Hepatocyte (in vitro differentiated cells): ENCODE measurements at places on chromosomes 6 and 20.
A peak's percentile ranks its signal among the peaks of the same experiment; 100 is the strongest.

- no peak for DNase-seq
Measured at GRCh38 chr6:126367849-126368248, 27.9 kb downstream of the CENPW start.

DNA sequence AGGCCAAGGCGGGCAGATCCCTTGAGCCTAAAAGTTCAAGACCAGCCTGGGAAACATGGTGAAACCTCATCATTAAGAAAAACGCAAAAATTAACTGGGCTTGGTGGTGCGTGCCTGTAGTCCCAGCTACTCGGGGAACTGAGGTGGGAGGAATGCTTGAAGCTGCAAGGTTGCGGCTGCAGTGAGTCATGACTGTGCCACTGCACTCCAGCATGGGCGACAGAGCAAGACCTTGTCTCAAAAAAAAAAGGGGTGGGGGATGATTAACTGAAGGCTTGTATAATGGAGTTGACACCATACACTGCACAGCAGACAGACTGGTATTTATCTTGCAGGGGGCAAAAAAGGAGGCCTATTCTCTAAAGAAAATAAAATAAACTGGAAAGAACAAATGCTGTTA, 27.7 kb downstream of the SRPK1 start:
- no peak for DNase-seq

DNA sequence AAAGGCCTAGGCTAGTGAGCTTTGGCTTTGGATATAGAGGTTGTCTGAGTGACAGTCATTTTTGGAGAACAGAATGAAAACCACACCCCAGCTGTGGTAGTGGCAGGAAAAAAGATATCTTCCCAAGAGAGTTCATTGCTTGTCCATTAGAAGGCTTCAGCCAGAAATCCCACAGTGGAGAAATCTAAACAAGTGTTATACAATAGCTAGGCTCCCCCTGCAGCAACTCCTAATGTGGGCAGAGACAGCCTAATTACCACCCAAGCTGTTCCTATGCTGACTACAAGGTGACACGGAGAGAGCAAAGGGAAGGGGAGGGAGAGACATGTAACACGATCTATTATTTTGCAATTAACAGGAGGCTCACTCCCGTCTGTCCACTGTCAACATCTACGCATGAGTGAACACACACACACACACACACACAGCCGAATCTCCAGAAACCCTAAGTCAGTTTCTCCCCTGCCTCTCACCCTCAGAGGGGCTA, 147.5 kb upstream of the TCF21 start:
- DNase-seq: no peak

DNA sequence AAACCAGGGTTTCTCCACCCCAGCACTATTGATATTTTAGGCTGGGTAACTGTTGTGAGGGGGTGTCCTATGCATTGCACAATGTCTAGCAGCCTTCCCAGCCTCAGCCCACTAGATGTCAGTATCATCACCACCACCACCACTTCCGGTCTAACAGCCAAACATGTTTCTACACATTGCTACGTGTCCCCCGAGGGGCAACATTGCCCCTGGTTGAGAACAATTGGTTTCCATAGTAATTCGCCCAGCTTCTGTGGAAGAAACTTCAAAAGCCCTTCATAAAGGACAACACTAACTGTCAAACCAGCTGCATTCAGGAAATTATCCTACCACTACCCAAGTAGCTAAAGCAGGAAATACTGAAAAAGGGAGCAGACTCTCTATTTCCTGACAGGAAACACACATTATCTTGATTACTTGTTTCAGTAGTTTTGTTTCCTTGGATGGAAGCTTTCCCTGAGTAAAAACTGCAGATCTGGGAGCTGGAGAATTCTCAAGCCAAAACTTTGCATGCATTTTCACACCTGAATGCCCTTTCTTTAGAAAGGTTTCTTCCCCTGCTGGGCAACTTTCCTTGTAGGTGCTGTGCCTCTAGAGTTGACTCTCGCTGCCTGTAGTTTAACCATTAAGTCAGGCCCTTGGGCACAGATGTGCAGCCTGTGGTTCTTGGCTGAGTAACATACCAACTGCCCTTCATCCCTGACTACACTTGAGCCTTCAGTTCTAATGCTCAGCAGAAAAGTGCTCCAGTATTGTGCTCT, 23.6 kb downstream of the PKHD1 start:
- peak; percentile 73 for DNase-seq

DNA sequence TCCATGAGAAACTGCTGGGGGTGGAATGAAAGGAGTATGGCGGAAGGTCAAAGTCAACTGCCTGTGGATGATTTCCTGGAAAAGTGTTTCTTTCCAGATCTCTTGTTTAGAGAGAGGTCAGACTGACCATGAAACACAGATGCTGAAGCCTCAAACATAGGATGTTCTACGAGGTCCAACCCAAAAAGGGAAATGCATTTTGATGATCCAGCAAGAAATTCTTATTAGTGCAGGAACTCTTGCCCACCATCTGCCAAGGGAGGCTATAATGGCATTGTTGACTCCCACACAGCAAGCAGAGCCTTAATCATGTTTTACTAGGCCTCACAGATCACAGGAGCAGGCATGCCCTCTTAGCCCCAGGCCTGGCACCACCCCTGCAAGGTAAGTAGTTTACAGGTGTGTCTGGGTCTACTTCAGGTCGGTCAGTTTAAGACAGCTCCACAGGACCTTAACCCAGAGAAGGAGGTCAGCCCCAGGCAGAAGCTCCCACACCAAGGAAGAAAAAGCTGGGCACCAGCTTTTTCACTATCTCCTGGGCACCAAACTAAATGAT, 67.6 kb upstream of the CNKSR3 start:
- DNase-seq: no peak

- DNase-seq: no peak
Measured at GRCh38 chr6:14038467-14039437, 78.8 kb upstream of the CD83 start.

DNA sequence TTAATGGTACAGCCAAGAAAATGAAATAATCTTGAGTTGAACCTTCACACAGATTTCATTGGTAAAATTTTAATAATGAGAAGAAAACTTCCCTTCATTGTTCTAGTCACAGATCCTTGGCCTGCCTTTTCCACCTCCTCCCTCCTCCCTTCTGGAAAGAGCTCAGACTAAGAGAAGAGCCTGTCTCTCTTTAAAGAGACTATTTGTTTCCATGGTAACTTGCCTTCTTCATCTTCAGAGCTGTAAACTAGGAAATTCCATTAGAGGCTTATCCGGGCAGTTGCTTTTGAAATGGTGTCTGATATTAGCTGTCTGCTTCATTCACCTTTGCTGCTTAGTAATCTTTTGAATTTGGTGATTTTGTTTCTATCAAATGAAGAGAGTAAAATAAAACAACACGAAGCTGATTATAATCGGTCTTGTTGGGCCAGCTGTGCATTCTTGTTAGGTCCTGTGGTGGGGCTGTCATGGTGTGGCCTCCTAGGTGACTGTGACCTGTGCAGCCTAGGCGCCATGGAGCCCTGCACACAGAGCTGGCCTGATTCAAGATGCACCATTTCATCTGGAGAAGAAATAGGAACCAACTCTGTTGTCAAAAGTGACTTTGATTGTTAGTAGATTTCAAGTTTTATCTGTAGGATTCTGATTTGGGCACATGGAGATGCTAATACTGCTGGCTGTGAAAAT, 96.7 kb downstream of the MAP3K7 start:
- DNase-seq: no peak
